A673 (cell line): ENCODE measurements at places on chromosomes 3 and 15. TPM values are rescaled to one million over a fixed set of nuclear protein-coding genes. Genes with fewer than 3 reads are reported as not detected.
A peak's percentile ranks its signal among the peaks of the same experiment; 100 is the strongest.

Gene LRTM1
- total RNA-seq: not detected in 2 replicates

Gene ECE2
- total RNA-seq: not detected in 2 replicates

Gene CCRL2
- total RNA-seq: not detected in 2 replicates

Gene PHC3
- 49.2 and 55.4 TPM in 2 replicates for total RNA-seq

Gene STAB1
- total RNA-seq: 0.41 TPM in 1 of 2 replicates, not detected in the other

Gene SLC2A2
- total RNA-seq: not detected in 2 replicates

Gene RETNLB
- total RNA-seq: not detected in 2 replicates

DNA sequence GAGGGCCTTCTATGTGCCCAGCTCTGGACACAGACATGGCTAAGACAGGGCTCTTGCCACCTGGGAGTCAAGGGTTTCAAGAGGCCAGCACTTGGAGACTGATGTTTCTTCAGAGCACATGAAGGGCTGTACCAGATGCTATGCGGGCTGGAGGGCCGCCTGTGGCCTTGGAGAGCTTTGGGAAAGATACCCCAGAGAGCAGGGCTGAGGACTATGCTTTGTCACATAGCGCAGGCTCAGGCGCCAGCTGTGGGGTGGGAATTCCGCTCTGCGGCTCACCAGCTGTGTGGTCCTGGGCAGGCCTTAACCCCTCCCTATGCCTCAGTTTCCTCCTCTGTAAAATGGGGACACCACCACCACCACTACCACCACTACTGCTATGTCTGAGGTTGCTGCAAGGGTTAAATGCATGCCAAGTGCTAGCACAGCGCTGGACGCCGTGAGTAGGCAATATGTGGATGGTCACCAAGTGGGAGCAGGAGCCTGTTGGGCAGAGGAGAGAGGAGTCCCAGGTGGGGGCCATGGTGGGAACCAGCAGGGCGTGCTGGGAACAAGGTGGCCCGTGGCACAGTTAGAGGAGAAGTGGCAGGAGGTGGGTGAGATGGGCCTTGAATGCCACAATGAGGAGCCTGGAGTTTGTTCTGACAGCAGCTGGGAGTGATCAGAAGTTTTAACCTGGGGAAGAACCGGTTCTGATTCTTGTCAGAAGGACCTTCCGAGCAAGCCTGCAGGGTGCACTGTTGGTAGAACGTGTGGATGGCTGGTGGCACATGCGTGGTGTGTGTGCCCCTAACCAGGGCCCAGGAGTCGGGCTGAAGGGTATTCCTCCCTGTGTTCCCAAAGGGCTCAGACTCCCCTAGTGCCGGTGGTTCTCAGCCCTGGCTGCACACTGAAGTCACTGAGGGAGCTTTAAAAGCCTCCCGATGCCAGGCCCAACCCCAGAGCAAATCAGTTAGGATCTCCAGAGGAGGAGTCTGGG is 41.7 kb downstream of the FEM1B start:
- no peak overlapping the region for H3K4me3 ChIP-seq
- no peaks in the 10 kb centered on the region for H3K36me3 ChIP-seq
- H3K4me1 ChIP-seq: no peaks in the 10 kb centered on the region

GRCh38 chr3:62371720-62372591 is 1.4 kb downstream of the FEZF2 start:
- H3K4me1 ChIP-seq: no peaks in the 10 kb centered on the region
- no peak overlapping the region for H3K4me3 ChIP-seq
- peaks cover 98% of the 10 kb centered on the region for H3K27me3 ChIP-seq
- no peak for DNase-seq
- H3K27ac ChIP-seq: no peak overlapping the region

DNA sequence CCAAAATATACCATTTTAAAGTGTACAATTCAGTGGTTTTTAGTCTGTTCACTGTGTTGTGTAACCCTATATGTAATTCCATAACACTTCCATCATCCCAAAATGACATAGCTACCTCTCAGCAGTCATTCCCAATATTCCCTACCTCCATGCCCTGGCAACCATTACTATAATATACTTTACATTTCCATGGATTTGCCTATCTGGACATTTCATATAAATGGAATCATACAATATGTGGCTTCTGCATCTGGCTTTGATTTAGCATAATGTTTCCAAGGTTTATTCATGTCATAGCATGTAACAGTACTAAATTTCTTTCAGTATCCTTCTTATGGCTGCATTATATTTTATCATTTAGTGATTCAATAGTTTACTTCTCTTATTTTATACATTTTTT is 25.3 kb downstream of the FAM98B start:
- H3K4me1 ChIP-seq: no peaks in the 10 kb centered on the region
- H3K27ac ChIP-seq: no peak overlapping the region
- DNase-seq: no peak
- peaks cover 28% of the 10 kb centered on the region for H3K36me3 ChIP-seq
- no peaks in the 10 kb centered on the region for H3K27me3 ChIP-seq
- H3K4me3 ChIP-seq: no peak overlapping the region

GRCh38 chr3:125051715-125052581 is 3.8 kb downstream of the HEG1 start:
- DNase-seq: peak; percentile 91
- H3K4me3 ChIP-seq: peak overlapping the region; percentile 26
- peak overlapping the region; percentile 93 for H3K27ac ChIP-seq
- no peaks in the 10 kb centered on the region for H3K36me3 ChIP-seq
- H3K27me3 ChIP-seq: no peaks in the 10 kb centered on the region

GRCh38 chr3:67723863-67724262 is 69.5 kb upstream of the SUCLG2 start:
- DNase-seq: no peak
- H3K4me3 ChIP-seq: no peak overlapping the region
- H3K36me3 ChIP-seq: no peaks in the 10 kb centered on the region
- H3K4me1 ChIP-seq: no peaks in the 10 kb centered on the region
- no peaks in the 10 kb centered on the region for H3K27me3 ChIP-seq

GRCh38 chr15:23857028-23857641 is 170.0 kb upstream of the NDN start:
- no peak overlapping the region for H3K27ac ChIP-seq
- no peaks in the 10 kb centered on the region for H3K36me3 ChIP-seq
- H3K4me3 ChIP-seq: no peak overlapping the region
- no peaks in the 10 kb centered on the region for H3K4me1 ChIP-seq
- H3K27me3 ChIP-seq: no peaks in the 10 kb centered on the region

DNA sequence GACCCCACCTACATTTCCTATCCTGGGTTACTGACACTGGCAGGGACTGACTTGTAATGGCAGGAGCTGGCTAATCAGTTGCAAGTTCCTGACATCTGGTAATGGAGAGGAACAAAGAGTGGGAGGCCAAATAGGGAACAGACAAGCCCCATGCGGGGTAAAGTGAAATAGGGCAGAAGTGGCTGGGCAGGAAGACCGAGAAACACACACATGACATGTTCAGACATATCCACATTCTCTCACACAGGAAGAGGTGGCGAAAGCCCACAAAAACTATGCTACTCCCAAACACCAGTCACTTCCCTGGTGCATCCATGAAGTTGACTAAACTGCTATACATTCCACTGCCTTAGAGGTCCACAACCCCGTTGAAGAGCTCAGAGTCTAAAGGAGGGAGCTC is 394.1 kb upstream of the TBL1XR1 start:
- no peaks in the 10 kb centered on the region for H3K36me3 ChIP-seq
- peaks cover 31% of the 10 kb centered on the region for H3K4me1 ChIP-seq
- H3K27me3 ChIP-seq: no peaks in the 10 kb centered on the region

- H3K27ac ChIP-seq: no peak overlapping the region
- H3K27me3 ChIP-seq: no peaks in the 10 kb centered on the region
- DNase-seq: peak; percentile 25
- H3K36me3 ChIP-seq: no peaks in the 10 kb centered on the region
These were observed 103.3 kb upstream of the COL8A1 start for GRCh38 chr3:99534951-99535704.

- H3K27ac ChIP-seq: no peak overlapping the region
- DNase-seq: no peak
- H3K36me3 ChIP-seq: no peaks in the 10 kb centered on the region
These were observed 25.1 kb upstream of the HERC1 start for GRCh38 chr15:63858881-63859280.

GRCh38 chr3:130932979-130933378 is 39.1 kb downstream of the ATP2C1 start:
- H3K4me3 ChIP-seq: no peak overlapping the region
- H3K36me3 ChIP-seq: peaks cover 4% of the 10 kb centered on the region
- no peak for DNase-seq

GRCh38 chr3:44235604-44236484 is 5.8 kb upstream of the TOPAZ1 start:
- no peaks in the 10 kb centered on the region for H3K36me3 ChIP-seq
- H3K4me3 ChIP-seq: no peak overlapping the region
- DNase-seq: peak; percentile 85
- no peaks in the 10 kb centered on the region for H3K4me1 ChIP-seq
- H3K27me3 ChIP-seq: no peaks in the 10 kb centered on the region
- H3K27ac ChIP-seq: no peak overlapping the region

GRCh38 chr15:41411441-41411840 is 5.5 kb upstream of the RTF1 start:
- DNase-seq: no peak
- no peak overlapping the region for H3K4me3 ChIP-seq
- no peaks in the 10 kb centered on the region for H3K4me1 ChIP-seq
- no peaks in the 10 kb centered on the region for H3K27me3 ChIP-seq
- no peak overlapping the region for H3K27ac ChIP-seq
- H3K36me3 ChIP-seq: no peaks in the 10 kb centered on the region

DNA sequence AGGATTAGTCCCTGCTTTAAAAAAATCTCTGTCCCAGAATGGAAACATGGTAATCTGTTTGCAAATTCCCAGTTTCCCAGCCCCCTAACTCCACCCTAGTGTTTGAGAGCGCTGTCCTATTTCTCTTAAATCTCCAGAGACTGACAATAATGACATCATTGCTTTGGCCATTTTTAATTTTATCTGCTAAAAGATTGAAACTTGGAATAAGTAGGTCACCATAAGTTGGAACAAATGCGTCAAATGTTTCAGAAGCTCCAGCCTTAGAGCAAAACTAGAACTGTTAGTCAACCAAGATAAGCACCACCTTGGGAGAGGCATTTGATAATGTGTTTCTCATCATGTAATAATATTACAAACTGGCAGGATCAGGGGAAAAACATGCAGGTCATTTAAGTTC is 25.7 kb upstream of the MB21D2 start:
- no peaks in the 10 kb centered on the region for H3K4me1 ChIP-seq
- H3K27me3 ChIP-seq: no peaks in the 10 kb centered on the region
- DNase-seq: no peak
- H3K36me3 ChIP-seq: no peaks in the 10 kb centered on the region

DNA sequence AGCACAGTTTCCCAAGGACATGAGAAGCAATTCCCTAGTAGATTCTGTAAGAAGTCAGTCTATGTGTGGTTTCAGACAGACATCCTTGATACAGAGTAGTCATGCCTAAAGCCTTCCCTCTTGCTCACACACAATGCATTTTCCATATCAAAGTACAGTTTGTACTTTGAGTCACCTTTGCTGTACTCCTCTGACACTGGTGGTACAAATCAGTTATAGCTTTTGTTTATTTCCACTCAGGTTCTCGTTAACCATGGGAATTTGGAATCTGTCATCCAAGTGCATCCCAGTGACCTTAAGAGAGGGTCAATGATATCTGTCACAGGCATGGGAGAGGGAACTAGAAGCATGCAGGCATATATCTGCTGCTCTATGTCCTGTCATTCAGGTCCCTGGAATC is 3.6 kb upstream of the GNB4 start:
- no peak overlapping the region for H3K27ac ChIP-seq
- H3K4me1 ChIP-seq: peaks cover 18% of the 10 kb centered on the region

DNA sequence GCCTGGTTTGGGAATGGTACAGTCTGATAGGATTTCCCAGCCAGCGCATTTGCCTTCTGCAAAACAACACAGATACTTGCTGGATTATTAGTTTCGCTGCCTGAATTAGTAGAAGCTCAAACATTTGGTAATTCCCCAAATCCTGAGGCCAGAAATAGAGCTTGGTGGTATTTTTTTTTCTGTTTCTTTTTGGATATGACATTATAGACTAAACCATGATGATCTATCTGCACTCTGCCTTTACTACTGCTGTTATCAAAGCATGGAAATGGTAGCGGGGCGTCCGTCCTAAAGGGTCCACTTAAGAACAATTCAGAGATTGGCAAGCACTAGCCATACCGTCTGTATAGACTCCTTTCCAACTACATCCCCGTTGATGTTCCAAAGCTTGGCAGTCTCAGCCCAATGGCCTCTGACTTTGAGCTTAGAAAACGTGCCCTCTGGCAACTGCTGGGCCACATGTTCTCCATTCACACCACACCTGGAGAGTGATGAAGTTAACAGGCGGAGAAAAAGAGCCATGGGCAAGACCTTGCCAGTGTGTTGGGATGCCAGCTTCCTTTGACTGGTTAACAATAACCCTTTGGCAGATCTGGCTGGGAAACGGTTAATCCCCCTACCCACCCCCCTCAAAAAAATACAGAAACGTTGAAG is 241.0 kb upstream of the NR2F2 start:
- H3K27ac ChIP-seq: no peak overlapping the region
- no peaks in the 10 kb centered on the region for H3K27me3 ChIP-seq
- no peaks in the 10 kb centered on the region for H3K36me3 ChIP-seq
